ENCODE measurements at places on chromosomes 16 and 17.

DNA sequence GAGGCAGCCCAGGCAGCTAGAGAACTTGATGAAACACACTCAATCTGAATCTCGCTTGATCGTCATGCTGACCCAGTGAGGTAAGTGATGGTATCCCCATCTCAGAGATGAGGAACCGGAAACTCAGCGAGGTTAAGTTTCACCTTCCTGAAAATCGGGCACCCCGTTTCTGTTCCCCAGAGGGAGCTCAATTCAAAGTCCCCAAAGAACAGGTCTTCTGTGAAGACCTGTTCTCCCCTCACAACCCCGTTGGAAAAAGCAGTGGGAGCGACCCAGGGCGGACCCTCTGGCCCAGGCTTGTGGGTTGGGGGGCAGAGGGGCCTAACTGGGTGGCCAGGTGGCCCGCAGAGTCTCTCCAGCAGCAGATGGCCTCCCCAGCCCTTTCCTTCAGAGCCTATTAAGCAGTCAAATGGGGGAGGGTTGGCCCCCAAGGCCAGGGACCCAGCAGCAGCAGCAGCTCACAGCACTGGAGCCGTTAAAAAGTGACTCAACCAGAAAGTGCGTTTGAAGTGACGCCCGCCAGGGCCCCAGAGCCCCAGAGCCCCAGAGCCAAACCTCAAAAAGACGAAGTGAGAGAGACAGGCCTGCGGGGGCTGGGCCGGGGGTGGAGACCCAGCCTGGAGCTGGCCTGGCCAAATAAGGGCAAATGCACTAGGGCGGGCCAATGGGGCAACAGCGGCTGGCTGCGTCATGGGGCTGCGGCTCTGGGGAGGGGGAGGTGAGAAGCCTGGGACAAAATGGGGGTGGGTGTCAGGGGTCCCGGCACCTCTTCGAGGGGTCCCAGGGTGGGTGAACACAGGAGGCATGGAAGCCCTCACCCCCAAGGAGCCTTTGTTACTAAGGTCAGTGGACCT, 9.2 kb upstream of the TSPOAP1 start:
- no peak for DNase-seq

- no peak for DNase-seq
Measured at GRCh38 chr17:75877752-75878173, 618 bp downstream of the TRIM47 start.

GRCh38 chr17:30580916-30581315, 103.7 kb downstream of the GOSR1 start:
- no peak for DNase-seq

DNA sequence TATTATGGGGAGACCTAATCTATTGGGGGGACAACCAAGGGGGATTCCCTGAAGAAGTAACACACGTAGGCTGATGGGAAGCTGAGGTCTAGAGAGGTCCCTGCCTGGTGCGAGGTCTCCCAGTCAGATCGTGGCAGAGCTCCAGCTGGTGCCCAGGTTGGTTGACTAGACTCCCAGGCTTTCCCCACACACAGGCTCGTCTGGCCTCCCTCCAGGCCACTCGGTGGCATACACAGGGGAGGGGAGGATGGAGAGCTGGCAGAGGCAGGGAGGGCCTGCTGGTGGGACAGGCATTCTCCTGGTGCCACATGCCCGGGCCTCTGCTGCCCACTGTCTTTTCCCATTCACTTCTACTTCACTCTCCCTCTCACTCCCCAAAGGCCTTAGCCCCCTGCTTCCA, 8.5 kb upstream of the SOCS3 start:
- no peak for DNase-seq

- no peak for DNase-seq
Measured at GRCh38 chr17:21042458-21043295, at the start of gene USP22. USP22 (minus strand) TSS chr17:21043011; CDS start chr17:21042835, 176 bp downstream.

Measured in omental fat pad (tissue), 4 donors.